ENCODE measurements at places on chromosomes 6 and 20.

DNA sequence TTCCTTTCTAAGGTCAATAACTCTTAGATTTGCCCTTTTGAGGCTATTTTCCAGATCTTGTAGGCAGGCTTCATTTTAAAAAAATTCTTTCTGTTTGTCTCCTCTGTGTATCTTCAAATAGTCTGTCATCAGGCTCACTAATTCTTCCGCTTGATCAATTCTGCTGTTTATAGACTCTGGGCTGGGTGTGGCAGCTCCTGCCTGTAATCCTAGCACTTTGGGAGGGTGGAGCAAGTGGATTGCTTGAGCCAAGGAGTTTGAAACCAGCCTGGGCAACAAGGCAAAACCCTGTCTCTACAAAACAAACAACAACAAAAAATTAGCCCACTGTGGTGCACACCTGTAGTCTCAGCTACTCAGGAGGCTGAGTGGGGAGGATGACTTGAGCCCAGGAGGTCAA, 40.0 kb upstream of the SCP2D1 start:
- no peak for DNase-seq

DNA sequence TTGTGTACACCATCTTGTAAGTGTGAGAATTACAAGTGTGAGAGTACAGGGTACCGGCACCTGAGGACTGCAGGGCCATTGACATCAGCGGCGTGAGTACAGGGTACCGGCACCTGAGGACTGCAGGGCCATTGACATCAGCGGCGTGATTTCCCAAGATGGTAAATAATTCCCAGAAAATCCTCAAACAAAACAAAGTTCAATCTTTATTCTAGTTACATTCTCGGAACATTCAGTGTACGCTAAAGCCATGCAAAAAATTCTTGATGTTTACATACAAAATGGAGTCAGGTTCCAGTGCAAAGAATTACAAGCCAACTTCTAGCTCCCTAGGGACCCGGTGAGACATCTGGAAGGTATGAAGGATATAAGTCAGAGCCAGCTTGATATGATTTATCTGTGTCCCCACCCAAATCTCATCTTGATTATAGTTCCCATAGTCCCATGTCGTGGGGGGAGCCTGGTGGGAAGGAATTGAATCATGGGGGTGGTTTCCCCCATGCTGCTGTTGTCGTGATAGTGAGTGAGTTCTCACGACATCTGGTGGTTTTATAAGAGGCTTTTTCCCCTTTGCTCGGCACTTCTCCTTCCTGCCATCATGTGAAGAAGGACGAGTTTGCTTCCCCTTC, 172.7 kb downstream of the TTLL2 start:
- DNase-seq: no peak

DNA sequence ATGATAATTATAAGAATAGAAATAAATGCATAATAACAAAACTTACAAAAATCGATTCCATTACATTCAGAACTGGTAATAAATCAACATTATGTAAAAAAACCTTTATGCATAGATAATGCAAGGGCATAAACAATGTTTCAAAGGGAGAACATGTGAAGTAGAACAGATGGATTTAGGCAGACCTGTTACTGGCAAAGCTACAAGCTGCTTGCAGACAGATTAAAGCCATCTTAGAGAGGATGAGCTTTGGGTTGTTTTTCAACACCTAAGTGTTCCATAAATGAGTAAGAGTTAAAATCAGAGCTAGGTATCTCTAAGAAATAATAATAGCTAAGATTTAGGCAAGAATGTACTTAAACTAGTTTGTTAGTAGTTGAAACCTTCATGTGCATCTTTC, 37.2 kb downstream of the SNAP25 start:
- DNase-seq: no peak

GRCh38 chr20:48711696-48712464, 115.9 kb downstream of the PREX1 start:
- no peak for DNase-seq

GRCh38 chr6:142507065-142507464, 205.3 kb downstream of the ADGRG6 start:
- DNase-seq: no peak

DNA sequence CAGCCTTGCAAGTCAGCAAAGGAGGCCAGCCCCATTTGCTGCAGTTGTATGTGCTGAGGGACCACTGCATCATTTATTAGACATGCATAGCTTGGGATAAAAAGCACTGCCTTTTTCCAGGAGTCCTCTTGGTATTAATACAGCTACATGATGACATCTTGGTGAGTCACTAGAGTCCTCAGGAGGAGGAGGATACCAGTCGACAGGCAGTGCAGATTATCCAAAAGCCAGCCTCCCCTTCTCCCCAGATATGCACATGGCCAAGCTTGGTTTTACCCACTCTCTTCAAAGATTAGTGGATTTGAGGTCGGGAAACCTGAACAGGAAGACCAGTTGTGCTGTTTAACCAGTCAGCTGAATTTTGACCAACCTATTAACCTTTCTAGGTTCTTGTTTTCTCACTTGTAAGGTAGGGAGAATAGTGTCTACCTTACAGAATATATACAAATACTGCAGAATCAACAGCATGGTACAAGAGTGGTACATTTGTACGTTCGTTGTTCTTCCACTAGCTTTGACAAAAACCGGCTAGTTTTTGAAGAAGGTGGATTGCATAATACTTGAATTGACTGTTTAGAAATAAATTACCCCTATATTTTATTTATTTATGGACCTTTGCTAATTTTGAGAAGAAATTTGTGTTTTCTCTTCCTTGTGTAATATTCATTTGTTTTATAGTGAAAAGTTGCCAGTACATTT, 31.9 kb downstream of the VAPB start:
- no peak for DNase-seq

DNA sequence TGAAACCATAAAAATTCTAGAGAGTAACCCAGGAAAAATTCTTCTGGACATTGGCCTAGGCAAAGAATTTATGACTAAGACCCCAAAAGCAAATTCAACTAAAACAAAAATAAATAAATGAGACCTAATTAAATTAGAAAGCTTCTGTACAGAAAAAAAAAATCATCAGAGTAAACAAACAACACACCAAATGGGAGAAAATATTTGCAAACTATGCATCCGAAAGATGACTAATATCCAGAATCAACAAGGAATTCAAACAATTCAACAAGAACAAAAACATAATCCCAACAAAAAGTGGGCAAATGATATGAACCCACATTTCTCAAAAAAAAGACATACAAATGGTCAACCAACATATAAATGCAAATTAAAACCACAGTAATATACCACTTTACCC, 242.6 kb upstream of the CDYL start:
- DNase-seq: no peak

- DNase-seq: no peak
Measured at GRCh38 chr6:74606582-74607071, 599.2 kb downstream of the COL12A1 start.

- no peak for DNase-seq
Measured at GRCh38 chr20:4546342-4546741, 175.4 kb upstream of the PRND start.

DNA sequence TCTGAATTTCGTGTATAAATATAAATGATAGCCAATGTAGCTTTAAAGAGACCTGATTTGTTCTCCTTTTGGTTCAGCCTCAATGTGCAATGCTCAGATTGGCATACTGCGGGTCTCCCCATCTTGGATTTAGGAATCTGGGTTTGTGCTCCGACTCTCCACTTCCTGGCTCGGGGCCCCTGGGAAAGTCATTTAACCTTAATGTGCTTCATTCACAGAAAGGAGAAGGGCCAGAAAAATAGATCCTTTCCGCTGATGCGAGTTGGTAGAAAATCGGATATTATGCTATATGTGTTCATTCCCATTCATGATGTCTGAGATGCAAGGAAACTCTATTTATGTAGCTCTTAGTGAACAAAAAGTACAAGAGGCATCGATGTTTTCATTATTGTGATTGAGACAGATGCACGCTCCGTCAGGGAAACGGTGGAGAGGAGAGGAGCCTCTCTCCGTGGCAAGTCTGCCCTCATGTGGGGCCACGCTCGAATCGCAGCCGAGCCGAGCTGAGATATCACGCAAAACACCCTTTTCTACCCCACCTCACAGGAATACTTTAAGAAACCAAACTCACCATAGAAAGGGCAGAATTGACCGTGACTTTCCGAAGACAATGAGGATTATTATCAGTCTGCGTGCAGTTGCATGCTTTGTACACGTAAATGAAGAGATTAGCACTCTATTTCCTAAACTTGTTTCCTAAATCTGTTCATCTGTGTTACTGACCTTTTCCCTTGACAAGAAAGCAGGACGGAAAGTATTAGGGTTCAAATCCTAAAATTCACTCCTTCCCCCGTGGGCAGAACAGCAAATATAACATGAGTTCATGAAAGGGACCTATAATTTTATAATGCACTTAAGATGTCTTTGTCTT, 136.6 kb downstream of the COL9A1 start:
- DNase-seq: no peak

DNA sequence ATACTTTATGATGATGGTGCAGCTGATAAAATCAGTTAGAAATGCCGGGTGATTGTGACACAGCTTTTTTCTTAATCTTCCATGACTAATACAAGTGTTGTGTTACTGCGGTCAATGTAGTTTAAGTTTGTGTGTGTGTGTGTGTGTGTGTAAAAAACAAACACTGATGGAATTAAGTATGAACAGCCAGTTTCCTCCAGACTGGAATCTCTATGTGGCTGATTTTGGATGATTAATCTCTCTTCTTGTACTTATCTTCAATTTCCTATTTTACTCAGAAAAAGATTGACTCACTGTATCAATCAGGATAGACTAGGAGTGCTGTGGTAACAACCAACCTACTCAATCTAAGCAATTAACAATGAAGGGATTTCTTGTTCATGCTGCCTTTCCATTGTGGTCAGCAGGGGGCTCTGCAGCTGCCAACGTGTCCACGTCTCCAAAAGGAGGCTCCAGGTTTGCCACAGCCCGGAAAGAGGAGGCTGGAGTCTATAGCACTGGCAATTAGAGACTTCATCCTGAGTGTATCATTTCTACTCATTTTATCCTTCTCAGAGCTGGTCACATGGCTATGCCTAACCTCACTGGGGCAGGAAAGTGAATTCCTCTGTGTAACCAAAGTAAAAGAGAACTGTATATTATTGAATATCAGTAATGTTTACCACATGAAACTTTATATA, 107.7 kb downstream of the CD109 start:
- DNase-seq: no peak

DNA sequence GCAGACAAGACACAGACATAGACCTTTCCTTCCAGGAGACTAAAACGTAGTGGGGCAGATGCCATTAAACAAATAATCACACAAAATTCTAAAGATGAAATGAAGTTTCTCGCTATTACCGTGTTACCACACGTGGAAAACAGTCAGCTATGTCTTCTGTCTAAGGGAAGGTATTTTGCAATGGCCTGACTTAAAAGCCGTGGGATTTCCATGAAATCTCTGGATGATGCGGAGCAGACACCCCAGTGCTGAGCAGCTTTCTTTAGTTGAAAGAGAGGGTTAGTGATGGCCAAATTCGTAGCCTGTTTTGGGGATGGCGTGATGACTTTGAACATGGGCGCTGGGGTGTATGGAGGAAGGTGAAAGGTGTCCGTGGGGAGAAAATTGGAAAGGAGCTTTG, 281.8 kb downstream of the NRN1 start:
- no peak for DNase-seq

GRCh38 chr6:129046526-129046925, 163.6 kb downstream of the LAMA2 start:
- DNase-seq: no peak

GRCh38 chr6:169846286-169847056, 95.0 kb downstream of the ERMARD start:
- DNase-seq: no peak

DNA sequence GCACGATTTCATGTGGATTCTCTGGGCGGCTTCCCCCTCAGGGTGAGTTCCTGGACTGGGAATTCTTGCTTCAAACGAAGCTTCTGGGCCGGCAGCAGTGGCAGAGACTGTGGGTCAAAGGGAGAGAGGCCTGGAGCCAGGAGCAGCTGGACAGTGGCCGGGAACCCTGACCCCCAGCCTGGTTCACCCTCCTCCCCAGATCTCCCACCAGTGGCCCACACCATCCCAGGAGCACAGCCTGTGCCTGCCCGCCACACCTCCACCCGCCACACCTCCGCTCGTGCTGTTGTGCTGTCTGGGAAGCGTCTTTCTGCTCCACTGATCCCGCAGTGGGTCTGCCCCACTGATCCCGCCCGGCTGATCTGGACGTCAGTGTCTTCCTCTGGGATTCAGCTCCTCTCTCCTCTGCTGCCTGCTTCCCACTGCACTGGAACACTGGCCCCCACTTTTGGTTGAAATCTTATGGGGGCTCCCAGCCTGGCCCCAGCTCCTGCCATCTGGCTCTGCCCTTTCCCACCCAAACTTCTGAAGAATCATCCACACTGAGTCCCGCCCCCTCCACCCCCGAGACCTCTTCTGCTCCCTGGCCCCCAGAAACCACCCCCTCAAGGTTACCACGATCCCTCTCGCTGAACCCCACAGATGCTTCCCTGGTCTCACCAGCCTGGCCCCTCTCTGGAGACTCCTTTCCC, 9.8 kb downstream of the ZBP1 start:
- DNase-seq: no peak

DNA sequence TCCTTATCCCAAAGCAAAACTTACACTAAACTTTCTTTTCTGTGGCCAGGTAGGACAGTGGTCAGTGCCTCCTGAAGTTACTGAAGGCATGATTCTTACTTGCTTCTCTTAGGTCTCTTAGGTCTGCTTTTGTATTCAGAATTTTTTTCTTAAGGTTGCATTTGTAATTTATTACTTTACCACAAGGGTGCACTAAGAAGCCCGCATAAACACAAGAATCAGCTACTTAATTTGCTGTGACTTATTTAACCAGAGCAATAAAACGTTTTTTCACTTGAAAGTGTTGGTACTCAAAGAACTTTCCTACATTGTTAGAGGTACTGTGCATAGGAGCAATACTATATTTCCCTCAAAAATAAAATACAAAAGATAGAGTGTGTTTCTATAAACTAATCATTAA, 75.4 kb upstream of the LAMA2 start:
- no peak for DNase-seq

DNA sequence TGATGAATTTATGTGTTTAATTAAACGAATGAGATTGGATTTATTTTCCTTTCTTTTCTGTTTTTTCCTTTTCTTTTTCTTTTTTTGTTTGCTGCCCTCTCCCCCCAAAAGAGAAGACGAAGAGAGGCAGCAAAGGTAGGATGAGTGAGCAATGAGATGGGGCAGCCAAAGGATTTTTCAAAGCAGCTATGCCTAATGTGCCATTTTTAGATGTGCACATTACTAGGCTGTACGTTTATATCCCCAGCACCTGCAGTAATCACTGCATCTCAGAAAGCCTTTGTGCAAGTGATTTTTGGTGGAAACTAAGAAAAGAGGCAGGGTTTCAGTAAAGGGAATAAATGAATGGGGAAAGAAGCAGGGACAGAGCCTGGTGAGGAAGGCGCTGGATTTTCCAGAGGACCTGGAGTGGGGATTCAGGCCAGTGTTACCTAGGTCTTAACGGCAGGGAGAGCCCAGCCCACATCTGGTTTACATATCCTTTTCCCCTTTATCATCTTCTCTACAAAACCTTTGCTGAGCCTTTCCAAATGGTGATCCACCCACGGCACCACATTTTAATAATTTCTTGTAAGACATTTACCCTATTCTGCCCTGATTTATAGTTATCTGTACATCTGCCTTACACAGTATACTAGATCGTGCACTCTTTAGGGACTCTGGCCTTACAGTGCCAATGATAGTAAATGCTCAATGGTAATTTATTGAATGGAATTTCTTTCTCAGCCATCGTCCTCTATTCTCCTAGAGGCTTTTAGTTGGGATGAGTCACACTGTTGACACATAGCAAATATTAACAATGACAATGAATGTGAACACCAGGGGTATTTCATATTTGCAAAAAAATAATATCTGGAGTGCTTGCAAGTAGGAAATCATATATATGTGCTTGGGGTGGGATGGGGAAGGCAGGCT, 38.3 kb upstream of the ATXN1 start:
- no peak for DNase-seq

GRCh38 chr6:7468382-7469081, 72.9 kb upstream of the DSP start:
- DNase-seq: no peak

Measured in esophagus muscularis mucosa (tissue), 4 donors.